Fibroblast of lung (primary cell): ENCODE measurements at places on chromosomes 1 and 21. TPM values are rescaled to one million over a fixed set of nuclear protein-coding genes. Genes with fewer than 3 reads are reported as not detected.

GPR153 gene
- total RNA-seq = 8.9 and 13.4 TPM in 2 replicates

SLC30A7 gene
- 23.1 and 26.7 TPM in 2 replicates for total RNA-seq

RNF223 gene
- not detected in 2 replicates for total RNA-seq

SZT2 gene
- total RNA-seq = 17.2 and 26.9 TPM in 2 replicates

THEM5 gene
- not detected in 2 replicates for total RNA-seq

PTPN14 gene
- 34.9 and 56.1 TPM in 2 replicates for total RNA-seq

RIPPLY3 gene
- total RNA-seq = not detected in 2 replicates

DNA sequence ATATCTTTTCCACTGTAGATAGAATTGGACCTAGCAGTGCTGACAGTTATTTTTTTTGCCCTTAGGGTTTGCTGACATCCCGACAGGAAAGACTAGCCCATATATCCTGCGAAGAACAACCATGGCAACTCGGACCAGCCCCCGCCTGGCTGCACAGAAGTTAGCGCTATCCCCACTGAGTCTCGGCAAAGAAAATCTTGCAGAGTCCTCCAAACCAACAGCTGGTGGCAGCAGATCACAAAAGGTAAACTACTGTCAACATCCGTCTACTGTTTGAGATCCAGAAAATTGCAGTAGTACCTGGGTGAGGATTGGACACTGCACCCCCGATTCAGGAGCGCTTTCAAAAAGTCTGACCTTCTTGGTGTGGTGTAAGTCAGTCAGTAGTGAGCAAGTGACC, 55.8 kb downstream of the CENPF start:
- no peaks in the 10 kb centered on the region for H3K27me3 ChIP-seq
- no peak overlapping the region for H3K27ac ChIP-seq
- peaks cover 8% of the 10 kb centered on the region for H3K36me3 ChIP-seq
- H3K4me1 ChIP-seq = no peaks in the 10 kb centered on the region
- no peak overlapping the region for H3K4me3 ChIP-seq

GRCh38 chr1:43819357-43819756, 112.0 kb downstream of the ST3GAL3 start:
- DNase-seq = no peak
- H3K27ac ChIP-seq = no peak overlapping the region
- H3K4me1 ChIP-seq = peaks cover 11% of the 10 kb centered on the region
- H3K27me3 ChIP-seq = no peaks in the 10 kb centered on the region
- no peaks in the 10 kb centered on the region for H3K36me3 ChIP-seq

DNA sequence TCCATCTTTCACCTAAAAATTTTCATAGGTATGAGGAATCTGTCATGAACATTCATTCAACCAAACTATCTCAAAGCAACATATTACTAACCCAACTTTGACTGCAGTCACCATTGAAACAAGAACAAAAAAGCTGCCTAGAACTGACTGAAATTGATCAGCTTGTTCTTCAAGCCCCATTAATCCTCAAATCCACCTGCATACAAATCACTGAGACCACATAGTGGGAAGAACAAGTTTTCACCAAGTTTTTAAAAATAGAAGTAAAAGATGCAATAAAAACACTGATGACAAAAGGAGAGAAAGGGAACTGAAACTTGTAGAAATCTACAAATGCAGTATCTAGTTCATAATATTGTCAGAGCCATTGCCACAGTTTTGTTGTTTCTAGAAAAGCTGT, 6.1 kb downstream of the SORT1 start:
- H3K36me3 ChIP-seq = no peaks in the 10 kb centered on the region
- no peaks in the 10 kb centered on the region for H3K27me3 ChIP-seq
- DNase-seq = no peak
- H3K27ac ChIP-seq = peak overlapping the region; percentile 48

- no peaks in the 10 kb centered on the region for H3K27me3 ChIP-seq
- H3K4me1 ChIP-seq = peaks cover 8% of the 10 kb centered on the region
- no peak for DNase-seq
- no peak overlapping the region for H3K27ac ChIP-seq
- H3K4me3 ChIP-seq = no peak overlapping the region
- peaks cover 24% of the 10 kb centered on the region for H3K36me3 ChIP-seq
Observed at GRCh38 chr1:183137782-183138181, 48.3 kb upstream of the LAMC2 start.

- peaks cover 2% of the 10 kb centered on the region for H3K4me1 ChIP-seq
- H3K36me3 ChIP-seq = peaks cover 5% of the 10 kb centered on the region
- H3K27ac ChIP-seq = no peak overlapping the region
- H3K4me3 ChIP-seq = no peak overlapping the region
- H3K27me3 ChIP-seq = no peaks in the 10 kb centered on the region
Observed at GRCh38 chr1:164804366-164804765, 245.4 kb downstream of the PBX1 start.

GRCh38 chr1:10561955-10562354, 87.2 kb downstream of the PEX14 start:
- no peaks in the 10 kb centered on the region for H3K27me3 ChIP-seq
- no peak overlapping the region for H3K27ac ChIP-seq
- no peak overlapping the region for H3K4me3 ChIP-seq

DNA sequence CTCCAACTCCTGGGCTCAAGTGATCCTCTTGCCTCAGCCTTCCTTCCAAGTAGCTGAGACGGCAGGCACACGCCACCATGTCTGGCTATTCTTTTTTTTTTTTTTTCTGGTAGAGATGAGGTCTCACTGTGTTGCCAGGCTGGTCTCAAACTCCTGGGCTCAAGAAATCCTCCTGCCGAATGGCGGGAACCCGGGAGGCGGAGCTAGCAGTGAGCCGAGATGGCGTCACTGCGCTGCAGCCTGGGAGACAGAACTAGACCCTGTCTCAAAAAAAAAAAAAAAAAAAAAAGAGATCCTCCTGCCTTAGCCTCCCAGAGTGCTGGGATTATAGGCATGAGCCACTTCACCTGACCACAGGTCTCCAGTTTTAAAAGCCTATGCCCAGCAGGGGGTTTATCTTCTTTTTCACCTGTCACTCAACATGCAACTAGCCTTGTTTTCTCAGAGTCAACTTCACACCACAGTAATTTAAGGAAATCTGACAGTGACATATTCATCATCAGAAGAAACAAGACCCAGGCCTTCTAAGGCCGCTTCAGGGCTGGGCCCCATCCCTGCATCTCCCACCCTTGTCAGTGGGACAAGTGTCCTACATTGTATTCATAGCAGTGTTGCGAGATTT, 38.3 kb upstream of the GALNT2 start:
- no peak overlapping the region for H3K27ac ChIP-seq
- H3K4me1 ChIP-seq = no peaks in the 10 kb centered on the region
- H3K27me3 ChIP-seq = no peaks in the 10 kb centered on the region
- no peak overlapping the region for H3K4me3 ChIP-seq
- no peaks in the 10 kb centered on the region for H3K36me3 ChIP-seq

GRCh38 chr1:108077991-108078390, 113.0 kb upstream of the VAV3 start:
- H3K27me3 ChIP-seq = peaks cover 3% of the 10 kb centered on the region
- no peaks in the 10 kb centered on the region for H3K4me1 ChIP-seq
- no peak for DNase-seq
- H3K36me3 ChIP-seq = no peaks in the 10 kb centered on the region

GRCh38 chr1:156246781-156247459, 936 bp downstream of the PAQR6 start:
- no peak for DNase-seq
- no peak overlapping the region for H3K27ac ChIP-seq
- H3K27me3 ChIP-seq = peaks cover 10% of the 10 kb centered on the region
- peaks cover 12% of the 10 kb centered on the region for H3K36me3 ChIP-seq

GRCh38 chr1:64502083-64502482, 32.2 kb downstream of the CACHD1 start:
- no peaks in the 10 kb centered on the region for H3K27me3 ChIP-seq
- DNase-seq = no peak
- H3K4me1 ChIP-seq = no peaks in the 10 kb centered on the region
- H3K27ac ChIP-seq = no peak overlapping the region
- no peak overlapping the region for H3K4me3 ChIP-seq
- no peaks in the 10 kb centered on the region for H3K36me3 ChIP-seq

DNA sequence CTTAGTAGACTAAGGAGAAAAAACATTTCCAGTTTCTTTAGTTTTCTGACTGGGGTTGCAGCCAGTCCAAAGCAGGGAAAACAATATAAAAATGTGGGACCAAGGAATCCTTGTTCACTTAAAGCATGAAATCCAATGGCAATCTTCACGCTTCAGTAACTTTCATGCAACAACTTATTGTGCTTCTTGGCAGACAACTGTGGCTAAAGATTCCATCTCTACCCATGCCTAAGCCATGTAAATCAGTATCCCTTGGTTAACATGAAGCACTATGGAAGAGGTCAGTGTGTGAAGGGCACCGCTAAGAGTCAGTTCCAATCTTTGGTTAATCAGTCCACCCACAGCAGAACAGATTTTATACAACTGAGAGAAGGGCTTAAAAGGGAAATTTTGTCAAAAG, 201.8 kb upstream of the GREM2 start:
- H3K27me3 ChIP-seq = no peaks in the 10 kb centered on the region
- H3K4me3 ChIP-seq = no peak overlapping the region
- DNase-seq = peak; percentile 48
- H3K36me3 ChIP-seq = no peaks in the 10 kb centered on the region
- no peaks in the 10 kb centered on the region for H3K4me1 ChIP-seq

DNA sequence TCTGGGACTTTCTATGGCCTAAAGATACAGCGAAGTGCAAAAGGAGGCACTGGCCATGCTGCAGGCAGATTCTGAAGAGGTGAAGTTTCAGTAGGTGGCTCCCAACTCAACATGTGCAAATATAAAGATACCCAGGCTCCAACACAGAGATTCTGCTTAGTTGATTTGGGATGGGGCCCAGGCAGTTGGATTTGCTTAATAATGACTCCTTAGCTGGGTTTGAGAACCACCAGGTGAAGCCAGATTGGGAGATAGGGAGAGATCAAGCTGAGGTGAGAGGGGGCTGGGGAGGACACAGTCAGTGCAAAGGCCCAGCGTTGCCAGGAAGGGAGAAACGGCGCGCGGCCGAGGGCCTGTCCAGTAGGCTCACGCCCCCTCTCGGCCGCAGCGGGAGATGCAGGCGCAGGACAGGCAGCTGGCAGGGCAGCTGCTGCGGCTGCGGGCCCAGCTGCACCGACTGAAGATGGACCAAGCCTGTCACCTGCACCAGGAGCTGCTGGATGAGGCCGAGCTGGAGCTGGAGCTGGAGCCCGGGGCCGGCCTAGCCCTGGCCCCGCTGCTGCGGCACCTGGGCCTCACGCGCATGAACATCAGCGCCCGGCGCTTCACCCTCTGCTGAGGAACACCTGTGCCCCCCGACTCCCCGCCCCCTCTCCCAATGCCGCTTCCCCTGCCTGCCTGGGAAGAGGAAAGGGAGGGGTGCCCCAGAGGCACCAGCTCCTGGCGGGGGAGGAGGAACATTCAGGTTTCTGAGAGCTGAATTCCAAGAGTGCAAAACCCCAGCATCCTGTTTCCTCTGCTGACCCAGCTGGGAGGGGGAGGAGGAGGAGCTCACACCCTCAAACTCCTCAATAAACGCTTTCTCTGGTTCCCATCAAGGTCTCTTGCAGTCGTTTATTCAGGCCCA, 1.2 kb downstream of the FAM167B start:
- peaks cover 13% of the 10 kb centered on the region for H3K4me1 ChIP-seq
- no peak overlapping the region for H3K4me3 ChIP-seq
- DNase-seq = peak; percentile 52
- H3K27me3 ChIP-seq = no peaks in the 10 kb centered on the region
- no peaks in the 10 kb centered on the region for H3K36me3 ChIP-seq
- H3K27ac ChIP-seq = peak overlapping the region; percentile 64

DNA sequence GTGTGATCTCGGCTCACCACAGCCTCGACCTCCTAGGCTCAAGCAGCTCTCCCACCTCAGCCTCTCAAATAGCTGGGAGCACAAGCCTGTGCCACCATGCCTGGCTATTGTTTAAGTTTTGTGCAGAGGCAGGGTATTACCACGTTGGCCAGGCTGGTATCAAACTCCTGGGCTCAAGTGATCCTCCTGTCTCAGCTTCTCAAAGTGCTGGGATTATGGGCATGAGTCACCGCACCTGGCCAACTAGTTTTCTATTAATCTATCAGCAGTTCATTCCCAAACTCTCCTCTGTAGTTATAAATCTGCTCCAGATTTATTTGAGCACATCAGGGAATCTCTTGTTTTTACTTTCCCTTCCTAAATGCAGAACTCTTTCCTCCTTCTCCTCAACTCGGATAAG, 443.8 kb downstream of the PRDM2 start:
- no peaks in the 10 kb centered on the region for H3K4me1 ChIP-seq
- DNase-seq = no peak
- H3K27me3 ChIP-seq = no peaks in the 10 kb centered on the region
- H3K36me3 ChIP-seq = no peaks in the 10 kb centered on the region

DNA sequence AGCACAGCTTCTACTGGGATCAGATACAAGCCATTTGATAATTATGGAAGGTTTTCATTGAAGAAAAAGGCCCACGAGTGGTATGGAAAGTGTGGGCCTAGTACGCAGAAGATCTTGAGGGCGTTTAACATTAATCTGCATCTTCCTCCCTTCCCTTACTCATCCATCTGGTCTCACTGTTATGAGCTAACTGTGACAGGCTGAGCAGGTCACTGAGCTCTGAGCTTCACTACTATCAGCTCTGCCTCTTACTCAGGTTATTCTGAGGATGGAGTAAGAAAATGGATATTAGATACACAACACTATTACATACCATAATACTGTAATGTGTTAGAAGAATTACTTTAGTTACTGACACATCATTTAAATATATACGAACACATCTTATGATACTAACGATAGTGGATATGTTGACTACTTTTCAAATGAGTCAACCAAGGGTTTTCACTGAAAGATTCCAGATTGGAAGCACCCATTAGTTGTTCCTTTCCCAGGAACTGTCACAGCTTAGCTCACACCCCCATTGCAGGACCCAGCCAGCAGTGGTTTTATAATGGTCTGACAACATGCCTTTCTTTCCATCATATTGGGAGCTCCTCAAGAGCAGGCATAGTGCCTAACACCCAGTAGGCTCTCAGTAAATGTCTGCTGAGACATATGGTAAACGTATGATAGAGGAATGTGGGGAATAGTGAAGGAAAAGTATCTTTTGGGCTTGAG, 97.8 kb upstream of the C8B start:
- H3K27ac ChIP-seq = no peak overlapping the region
- no peaks in the 10 kb centered on the region for H3K36me3 ChIP-seq
- no peak for DNase-seq
- no peaks in the 10 kb centered on the region for H3K4me1 ChIP-seq
- no peaks in the 10 kb centered on the region for H3K27me3 ChIP-seq
- no peak overlapping the region for H3K4me3 ChIP-seq

GRCh38 chr1:3064296-3064850, 4.6 kb upstream of the PRDM16 start:
- no peak overlapping the region for H3K4me3 ChIP-seq
- no peaks in the 10 kb centered on the region for H3K4me1 ChIP-seq
- H3K27ac ChIP-seq = no peak overlapping the region
- no peak for DNase-seq
- no peaks in the 10 kb centered on the region for H3K36me3 ChIP-seq
- peaks cover 35% of the 10 kb centered on the region for H3K27me3 ChIP-seq

GRCh38 chr1:21865943-21866706, 54.1 kb downstream of the LDLRAD2 start:
- no peaks in the 10 kb centered on the region for H3K27me3 ChIP-seq
- H3K4me1 ChIP-seq = peaks cover 17% of the 10 kb centered on the region
- DNase-seq = no peak

GRCh38 chr21:32578107-32578691, 7.1 kb downstream of the TCP10L start:
- no peak overlapping the region for H3K27ac ChIP-seq
- H3K36me3 ChIP-seq = no peaks in the 10 kb centered on the region
- no peak overlapping the region for H3K4me3 ChIP-seq
- no peaks in the 10 kb centered on the region for H3K4me1 ChIP-seq
